ENCODE measurements at places on chromosomes 7 and 10.

GRCh38 chr7:5528071-5528814, 104.6 kb upstream of the TNRC18 start:
- DNase-seq, result no peak

DNA sequence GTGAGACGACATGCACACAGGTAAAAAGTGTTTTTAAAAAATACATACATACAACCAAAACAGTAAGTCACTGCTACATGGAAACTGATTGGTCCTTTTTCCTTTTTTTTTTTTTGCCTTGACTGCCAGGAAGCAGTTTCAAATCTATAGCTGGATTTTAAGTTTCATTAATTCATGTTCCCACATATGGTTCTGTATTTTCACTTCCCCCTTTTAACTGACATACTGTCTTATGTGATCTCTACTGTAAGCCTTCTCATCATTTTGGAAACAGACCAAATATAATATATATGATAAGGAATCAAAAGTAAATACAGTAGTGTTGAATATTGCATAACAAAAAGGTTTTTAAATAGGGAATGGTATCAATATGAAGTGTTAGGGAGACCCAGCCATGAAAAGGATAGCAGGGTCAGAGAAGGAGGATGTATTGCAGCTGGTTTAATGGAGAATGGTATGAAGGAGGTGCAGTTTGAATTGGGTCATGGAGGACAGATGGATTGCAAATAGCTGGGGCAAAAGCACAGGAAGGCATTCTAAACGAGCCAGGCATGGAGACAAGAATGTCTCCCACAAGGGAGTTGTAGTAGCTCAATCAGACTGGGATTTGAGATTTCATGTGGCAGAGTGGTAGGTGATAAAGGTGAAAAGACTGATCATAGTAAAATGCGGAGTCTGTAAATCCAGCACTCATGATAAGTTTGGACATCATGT, 5.4 kb downstream of the CAV1 start:
- no peak for DNase-seq

GRCh38 chr10:130744631-130745030, 566.9 kb downstream of the TCERG1L start:
- no peak for DNase-seq

- no peak for DNase-seq
Observed at GRCh38 chr7:98409843-98410242, 9.0 kb upstream of the BAIAP2L1 start.

- DNase-seq, result no peak
Observed at GRCh38 chr10:26448706-26449435, 10.7 kb downstream of the APBB1IP start.

- no peak for DNase-seq
Observed at GRCh38 chr7:2124604-2125345, 108.0 kb downstream of the MAD1L1 start.

DNA sequence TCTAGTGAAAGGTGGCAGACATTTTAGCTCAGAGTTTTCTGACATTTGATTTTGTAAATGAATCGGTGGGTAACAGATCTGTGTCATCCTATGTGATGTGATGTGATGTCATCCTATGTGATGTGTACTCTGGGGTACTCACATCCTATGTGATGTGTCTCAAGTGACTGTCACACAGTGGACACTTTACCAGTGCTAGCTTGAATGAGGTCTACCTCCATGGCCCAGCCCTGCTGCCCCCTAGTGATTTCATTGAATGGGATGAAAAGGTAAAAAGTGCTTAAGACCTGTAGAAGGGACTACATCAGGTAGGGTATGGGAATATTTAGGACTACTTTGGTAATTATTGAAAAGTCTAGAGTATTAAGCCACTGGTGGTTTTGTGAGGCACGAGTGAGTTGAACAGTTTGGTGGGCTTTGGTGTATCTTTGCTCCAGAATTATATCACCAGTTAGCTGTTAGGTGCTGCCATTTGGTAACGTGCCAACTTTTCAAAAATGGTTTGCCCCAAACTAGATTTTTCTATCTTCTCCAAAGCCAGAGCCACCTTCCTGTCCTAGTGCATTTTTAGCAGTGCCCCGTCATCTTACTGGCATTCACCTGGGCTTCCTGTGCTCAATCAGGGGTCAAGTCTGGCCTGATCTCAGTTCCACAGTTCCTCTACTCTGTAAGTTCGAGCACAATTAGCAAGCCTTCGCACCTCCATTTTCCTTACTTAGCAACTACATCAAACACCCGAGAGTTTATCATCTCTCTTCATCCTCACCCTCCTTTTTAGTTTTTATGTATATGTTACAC, 9.7 kb downstream of the EIF4H start:
- DNase-seq, result peak; percentile 31

GRCh38 chr7:122448893-122449589, 144.5 kb upstream of the FEZF1 start:
- no peak for DNase-seq

GRCh38 chr10:29131952-29132547, 156.8 kb upstream of the LYZL1 start:
- DNase-seq, result no peak

DNA sequence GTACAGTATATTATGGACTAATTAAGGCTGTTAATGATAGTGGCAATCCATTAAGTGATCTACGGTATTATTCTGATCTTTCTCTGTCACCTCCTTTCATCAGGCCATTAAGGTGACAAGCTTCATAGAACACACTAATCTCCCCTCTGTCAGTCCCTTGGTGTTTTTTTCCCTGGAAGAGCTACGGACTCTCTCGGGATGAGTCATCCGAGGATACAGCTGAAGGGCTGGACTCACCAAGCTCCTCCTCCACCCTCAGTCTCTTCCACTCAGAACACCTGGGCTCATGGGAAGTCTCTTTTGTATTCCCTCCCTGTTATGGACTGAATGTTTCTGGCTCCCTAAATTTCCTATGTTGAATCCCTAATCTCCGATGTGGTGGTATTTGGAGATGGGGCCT, 69.8 kb upstream of the PLXNA4 start:
- no peak for DNase-seq

GRCh38 chr7:7418997-7419396, 116.7 kb downstream of the COL28A1 start:
- DNase-seq, result no peak

DNA sequence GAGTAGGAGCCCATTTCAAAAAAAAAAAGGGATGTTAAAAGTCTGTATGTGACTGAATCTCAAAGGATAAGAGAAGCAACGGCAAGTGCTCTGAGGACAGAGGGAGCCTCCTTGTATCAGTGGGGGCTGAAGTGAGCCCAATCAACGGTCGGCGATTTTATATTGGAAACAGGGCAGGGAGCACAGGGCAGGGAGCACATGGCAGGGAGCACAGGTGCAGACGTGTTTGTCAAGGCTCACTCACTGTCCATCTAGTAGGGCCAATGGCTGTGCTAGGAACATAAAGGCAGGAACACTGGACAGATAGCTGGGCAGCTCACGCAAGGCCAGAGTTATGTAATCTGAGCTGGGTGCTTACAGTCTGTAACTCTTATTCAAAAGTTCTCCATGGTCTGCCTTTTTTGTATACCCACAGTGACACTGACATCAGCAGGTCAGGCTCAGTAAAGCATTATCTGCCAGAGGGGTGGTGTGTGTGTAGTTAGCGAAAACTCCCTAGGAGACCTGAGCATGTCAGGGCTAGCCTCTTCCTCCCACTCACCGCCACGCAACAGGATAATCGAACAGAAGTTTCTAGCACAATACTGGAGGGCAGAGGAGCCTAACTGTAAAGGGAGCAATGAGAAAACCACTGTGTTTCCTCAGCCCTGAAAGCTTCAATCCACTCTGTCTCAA, 15.4 kb downstream of the AKR1B1 start:
- no peak for DNase-seq

DNA sequence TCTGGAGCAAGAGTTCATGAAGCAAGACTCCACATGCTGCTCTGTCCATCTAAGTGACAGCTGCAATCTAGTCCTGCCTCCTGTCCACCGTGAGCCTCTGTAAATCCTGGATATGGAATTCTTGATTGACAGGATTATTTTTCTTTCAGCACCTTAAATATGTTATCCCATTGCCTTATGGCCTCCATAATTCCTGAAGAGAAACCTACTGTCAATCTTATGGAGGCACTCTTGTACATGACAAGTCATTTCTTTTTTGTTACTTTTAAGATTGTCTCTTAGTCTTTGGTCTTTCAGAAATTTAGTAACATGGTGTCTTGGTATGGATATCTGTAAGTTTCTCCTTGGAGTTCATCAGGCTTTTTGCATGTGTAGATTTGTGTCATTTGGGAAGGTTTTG, 82.8 kb downstream of the NPSR1 start:
- no peak for DNase-seq

GRCh38 chr10:89167915-89168314, 39.2 kb downstream of the CH25H start:
- DNase-seq, result no peak

DNA sequence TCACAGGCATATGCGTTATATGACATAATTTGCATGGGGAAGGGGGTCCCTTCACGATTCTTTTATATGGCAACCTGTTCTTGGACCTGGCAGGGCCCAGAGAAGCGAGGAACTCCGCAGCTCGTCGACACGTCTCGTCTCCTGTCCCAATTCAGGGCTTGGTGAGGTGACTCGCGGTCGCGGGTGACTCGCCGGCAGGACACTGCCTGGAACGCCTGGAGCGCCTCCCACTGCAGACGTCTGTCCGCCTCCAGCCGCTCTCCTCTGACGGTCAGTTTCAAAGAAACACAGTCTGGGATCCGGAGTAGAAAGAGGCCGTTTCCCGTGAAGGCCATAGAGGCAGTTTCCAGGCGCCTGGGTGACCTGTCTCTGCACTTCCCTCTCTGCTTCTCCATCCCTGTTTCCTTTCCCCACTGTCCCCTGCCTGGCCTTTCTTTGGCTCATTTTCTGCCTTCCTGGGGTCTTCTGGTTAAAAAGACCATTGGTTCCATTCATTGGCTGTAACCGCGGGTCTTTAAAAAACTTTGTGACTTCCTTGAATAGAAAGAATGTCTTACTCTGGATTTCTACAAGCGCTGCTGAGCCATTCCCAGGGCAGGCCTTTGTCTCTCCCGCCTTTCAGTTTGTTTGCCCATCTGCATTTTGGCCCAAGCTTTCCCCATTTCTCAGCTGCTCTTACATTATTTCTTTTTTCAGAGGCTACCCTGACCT, 1.2 kb downstream of the UPP1 start:
- no peak for DNase-seq

GRCh38 chr7:137934941-137935883, 66.7 kb downstream of the CREB3L2 start:
- DNase-seq, result no peak

DNA sequence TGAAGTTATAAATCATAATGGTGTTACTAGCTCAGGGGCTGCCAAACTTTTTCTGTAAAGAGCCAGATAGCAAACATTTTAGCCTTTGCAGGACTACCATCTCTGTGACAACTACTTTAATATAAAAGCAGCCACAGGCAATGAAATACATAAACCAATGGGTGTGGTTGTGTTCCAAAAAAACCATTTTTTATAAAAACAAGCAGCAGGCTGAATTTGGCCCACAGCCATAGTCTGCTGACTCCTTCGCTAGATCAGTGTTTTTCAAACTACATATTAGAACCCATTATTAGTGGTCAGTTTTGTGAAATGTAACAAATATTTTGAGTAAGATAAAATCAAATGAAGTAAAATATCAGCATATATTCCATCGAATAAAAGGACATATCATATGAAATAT, 13.6 kb downstream of the GNG11 start:
- no peak for DNase-seq

GRCh38 chr7:90645784-90646183, 49.7 kb downstream of the CDK14 start:
- peak; percentile 12 for DNase-seq

- DNase-seq, result no peak
Observed at GRCh38 chr7:77747178-77747577, 50.9 kb downstream of the RSBN1L start.

DNA sequence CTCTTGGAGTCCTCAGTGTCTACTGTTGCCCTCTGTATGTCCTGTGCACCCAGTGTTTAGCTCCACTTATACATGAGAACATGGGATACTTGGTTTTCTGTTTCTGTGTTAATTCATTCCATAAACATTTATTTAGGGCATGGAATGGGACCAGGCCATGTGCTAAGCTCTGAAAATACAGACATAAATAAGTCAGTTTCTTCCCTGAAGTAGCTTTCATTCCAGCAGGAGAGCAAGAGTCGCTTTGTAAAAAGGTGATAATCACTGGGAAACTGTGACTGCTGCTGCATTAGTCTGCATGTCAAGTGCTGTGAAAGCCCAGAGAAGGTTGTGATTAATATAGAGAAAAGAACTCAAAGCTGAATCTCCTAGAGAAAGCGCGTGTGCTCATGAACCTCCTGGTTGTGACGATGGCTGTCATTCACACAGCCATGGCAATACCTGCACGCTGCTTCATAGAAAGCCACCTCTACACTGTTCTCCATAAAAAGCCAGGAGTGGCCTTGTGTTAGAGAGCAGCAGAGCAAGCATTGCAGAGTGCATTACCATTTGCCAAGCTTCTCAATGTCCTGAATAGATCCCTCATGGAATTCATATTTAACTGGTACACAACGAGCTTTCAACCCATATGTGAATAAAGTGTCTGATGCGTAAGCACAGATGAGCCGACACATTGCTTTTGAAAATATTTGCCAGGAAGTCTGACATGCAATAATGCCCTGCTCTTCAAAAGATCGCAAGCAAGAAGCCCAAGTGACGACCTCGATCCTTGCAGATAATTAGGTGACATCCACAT, 30.6 kb upstream of the PITRM1 start:
- DNase-seq, result no peak

GRCh38 chr10:113523071-113523470, 29.8 kb upstream of the HABP2 start:
- no peak for DNase-seq

GRCh38 chr7:114508086-114508485, 93.5 kb downstream of the FOXP2 start:
- no peak for DNase-seq

- DNase-seq, result no peak
Observed at GRCh38 chr10:49091450-49092210, 23.7 kb downstream of the VSTM4 start.

GRCh38 chr7:27998382-27998781, 182.2 kb downstream of the JAZF1 start:
- DNase-seq, result no peak

DNA sequence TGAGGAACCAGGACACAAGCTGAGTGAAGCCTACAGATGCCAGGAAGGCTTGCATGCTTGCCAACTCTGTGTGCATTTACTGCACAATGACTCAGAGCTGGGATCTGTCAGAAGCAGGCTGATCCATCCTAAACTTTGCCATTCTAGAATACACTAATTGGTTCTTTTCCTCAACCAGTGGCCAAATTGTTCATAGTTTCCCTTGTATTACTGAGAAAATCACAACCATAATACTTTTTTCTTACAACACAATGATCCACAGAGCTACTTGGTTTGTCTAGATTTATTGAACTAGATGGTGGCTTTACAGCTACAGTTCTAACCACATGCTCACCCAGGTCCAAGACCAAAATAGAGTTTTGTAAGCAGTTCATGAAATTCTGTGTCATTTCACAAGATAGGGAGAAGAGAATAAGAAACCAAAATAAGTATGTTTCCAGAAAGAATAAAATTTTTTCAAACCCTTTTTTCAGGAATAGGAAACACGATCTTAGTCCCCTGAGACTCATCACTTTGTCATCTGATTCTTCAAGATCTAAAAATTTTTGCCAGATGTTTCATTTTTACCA, 21.0 kb upstream of the LRRC17 start:
- no peak for DNase-seq
